ENCODE measurements at places on chromosomes 4 and X.

GRCh38 chr4:155800685-155801343 is 42.0 kb downstream of the GUCY1B1 start:
- no peak for DNase-seq

GRCh38 chr4:8404791-8405515 is 35.6 kb downstream of the ACOX3 start:
- DNase-seq = no peak

DNA sequence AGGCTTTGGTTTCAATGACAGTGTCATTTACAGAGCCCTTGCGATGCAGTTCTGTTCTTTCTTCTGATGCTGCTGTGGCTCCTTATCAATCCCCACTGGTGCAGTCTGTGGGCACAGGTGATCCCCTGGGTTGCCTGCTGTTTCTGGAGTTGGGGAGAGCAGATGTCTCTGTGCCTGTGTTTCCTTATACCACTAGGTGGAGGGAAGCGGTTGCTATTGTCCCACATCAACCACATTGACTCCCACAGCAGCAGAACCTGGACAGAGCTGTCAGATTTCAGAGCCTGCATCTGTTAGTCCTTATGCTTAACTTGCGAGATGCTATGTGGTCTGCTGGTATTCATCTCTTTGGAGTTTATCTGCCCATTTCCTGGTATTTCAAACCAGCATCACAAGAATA is 57.7 kb downstream of the NEIL3 start:
- DNase-seq = no peak

DNA sequence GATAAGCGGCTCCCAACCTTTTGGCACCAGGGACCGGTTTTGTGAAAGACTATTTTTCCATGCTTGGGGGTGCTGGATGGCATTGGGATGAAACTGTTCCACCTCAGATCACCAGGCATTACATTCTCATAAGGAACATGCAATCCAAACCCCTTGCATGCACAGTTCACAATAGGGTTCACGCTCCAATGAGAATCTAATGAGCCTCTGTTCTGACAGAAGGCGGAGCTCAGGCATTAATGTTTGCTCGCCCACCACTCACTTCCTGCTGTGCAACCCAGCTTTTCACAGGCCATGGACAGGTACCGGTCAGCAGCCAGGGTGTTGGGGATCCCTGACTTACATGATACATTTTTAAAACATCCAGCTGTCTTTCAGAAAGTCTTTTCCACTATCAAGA is 187.3 kb downstream of the SLC39A8 start:
- no peak for DNase-seq

DNA sequence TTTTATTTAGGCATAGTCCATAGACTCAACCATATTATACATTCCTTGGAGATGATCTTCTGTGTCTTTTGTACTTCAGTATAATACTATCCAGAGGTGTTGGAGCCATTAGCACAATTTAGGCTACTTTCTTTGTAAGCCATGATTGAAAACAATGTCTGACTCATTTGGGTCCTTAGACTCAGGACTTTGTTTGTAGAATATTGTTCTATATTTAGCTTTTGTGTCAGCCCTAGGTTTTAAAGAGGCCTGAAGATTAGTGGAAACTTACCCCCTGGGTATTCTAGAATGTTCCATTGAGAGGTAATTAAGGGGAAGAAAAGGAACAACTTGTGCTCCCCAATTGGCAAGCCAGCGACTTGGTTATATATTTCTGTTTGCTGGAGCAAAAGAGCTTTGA is 145.2 kb upstream of the SCML1 start:
- no peak for DNase-seq

DNA sequence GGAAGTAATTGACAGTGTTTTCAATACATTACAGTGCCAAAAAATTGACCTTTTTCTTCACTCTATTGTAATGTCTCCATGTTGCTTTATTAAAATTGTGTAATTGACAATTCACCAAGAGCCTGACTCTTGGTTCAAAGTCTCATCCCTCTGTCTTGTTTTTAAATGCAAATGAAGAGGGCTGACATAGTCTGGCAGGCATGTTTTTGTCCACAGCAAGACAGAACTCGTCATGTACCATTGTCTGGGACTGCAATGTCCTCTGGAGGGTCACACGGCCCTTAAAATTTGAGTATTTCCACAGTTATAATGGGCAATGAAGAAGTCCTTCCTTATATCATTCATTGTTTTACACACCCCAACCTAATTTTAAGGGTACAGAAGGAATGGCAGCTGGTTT is 38.0 kb upstream of the FBXW7 start:
- DNase-seq = no peak

- no peak for DNase-seq
Measured at GRCh38 chr4:143270256-143270838, 66.3 kb upstream of the GAB1 start.

DNA sequence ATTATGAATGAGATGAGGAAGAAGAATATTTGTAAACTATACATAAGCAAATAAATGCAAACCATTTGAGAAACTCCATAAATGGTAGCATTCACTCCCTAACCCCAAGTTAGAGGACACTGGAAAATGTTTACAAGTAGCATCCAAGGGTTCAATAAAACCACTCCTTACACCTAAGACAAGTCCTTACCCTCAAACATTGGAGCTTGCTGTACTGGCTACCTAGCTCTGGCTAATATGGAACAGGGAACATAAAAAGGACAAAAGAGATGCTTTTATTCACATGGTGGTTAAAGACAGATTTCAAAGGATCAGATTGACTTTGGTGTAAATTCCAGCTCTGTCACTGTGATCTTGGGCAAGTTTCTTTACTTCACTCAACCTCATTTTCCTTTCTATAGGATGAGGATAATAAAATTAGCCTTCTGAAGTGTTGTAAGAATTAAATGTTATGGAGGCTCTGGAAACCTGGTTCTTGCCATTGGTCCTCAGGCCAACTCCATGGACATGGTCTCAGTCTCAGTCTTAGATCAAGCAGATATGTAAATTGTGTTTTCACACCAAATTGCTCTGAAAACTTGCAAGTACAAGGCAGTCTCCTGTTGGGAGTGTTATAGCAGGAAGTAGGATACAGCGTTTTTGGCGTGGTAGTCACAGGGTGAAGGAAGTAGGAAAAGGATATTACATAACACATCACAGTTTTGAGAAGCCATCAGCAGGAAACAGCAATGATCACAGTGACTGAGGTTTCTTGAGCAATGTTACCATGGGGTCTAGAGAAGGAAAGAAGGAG is 3.3 kb downstream of the CXCL1 start:
- DNase-seq = no peak

DNA sequence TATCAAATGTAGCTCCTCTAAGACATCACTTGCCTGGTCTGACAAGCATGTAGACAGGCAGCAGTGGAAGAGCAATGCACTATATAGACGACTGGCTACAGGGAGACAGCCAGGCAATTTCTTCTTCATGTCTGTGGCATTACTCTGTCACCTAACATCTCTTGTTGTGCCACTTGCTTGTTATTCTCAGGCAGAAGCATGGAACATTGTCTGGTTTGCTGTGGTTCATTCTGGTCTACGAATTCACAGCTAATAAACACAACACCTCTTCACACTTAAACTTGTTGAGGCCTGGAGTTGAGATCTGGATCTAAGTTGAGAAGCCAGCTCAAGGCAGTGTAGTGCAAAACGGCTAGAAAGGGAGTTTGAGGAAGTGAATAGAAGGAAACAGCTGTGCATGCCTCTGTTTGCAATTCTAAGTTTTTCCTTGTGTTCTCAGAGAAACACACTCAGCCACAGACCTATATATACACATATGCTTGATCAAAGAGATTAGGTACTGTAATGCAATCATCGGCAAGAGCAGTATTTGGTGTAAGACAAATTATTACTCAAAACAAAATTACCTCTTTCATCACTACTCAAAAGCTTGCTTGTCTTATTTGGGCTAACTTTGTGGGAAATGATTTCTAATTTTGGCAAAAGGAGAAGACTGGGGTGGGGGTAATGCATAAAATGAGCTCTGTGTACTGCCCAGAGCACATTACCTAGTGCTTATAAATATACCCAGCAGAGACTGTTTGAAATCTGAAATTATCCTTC is 243.8 kb downstream of the PPP3CA start:
- DNase-seq = no peak

GRCh38 chr4:134337574-134337973 is 136.0 kb upstream of the PABPC4L start:
- DNase-seq = no peak

- no peak for DNase-seq
Measured at GRCh38 chr4:85707611-85708010, 232.7 kb downstream of the ARHGAP24 start.

DNA sequence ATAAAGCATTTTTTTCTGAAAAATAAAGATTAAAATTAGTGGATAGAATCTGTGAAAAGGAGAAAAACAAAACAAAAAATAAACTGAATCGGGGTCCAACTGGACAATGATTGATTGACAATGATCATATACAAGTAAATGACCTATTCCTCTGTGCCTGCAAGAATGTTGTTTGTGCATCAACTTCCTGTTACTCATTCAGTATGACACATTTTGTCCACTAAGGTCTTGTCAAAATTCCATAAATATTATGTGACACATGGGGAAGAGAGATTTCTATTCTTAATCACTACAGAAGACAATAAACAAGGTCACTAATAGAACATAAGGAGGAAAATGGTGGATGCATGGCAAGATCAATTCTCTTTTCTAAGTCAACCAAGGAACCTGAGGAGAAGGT is 54.9 kb downstream of the F8 start:
- no peak for DNase-seq

DNA sequence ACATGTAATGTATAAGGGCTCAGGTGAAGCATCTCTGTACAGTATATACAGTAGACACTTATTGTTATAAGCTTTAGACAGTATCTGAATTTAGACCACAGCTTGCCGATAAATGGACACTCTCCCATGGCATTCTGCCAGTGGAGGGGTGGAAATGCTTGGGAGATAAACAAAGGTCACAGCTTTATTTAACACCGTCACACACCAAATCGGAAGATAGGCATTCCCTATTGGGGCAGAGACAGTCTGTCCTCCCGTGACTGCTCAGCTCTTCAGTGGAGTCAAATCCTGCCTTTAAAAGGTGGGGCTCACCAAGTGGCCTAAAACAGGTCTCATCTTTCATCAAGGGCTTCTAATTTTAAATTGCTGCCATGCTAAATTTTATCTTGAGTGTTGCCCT is 178.8 kb downstream of the CAMK2D start:
- DNase-seq = no peak

DNA sequence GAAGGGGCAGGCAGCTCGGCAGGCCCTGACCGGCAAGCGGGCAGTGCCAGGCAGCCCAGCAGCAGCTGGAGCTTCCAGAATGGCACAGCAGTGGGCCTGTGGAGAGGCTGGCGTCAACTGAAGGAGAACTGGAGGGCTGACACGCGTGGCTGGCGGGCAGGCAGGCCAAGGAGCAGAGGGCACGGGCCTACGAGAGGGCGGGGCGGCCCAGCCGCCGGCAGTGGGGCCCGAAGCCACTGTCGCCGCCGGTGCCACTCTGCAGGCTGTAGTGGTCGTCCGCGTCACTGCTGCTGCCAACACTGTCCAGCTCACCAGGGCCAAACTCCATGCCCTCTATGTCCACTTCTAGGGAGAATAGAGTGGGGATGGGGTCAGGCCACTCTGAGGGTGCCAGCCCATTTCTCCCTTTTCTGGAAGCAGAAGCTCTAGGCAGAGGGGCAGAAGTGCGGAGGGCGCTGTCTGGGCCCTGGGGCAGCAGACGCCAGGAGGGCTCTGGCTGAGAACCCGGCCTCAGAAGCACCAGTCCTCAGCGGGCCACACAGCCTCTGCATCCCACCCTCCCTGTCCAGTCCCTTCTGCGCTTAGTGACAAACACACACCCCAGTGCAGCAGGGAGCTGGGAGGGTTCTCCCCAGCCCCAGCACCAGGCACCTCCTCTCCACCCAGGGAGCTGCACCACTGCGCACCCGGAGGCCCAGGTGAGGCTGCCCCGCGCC is 8.6 kb upstream of the HAUS3 start:
- DNase-seq = no peak

DNA sequence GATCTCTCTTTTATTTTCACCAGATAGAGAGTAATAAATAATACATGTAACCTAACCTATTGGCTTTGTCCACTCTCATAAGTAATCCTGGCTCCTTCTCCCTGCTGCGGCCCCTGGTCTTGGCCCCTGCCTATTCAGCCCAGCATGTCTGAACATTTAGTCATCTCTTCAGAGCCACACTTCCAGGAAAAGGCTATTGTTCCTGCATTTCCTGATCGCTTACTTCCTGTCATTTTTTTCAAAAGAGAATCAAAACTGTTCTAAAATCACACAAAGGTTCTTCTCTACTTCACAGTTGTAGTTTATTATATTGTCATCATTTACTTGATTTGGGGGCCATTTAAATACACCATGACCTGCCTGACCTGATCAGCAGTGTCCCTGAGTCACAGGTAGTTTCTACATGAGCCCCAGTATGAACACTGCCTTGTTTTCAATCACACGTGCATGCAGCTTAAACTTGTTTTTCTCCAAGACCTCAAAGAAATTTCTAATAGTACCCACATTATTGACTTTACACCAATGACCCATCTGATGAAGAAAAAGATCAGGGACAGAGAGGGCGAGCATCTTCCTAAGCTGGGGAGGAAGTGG is 47.4 kb upstream of the KDR start:
- DNase-seq = no peak
